ENCODE measurements at places on chromosomes 5 and 9.

GRCh38 chr5:74130155-74130897, 504.3 kb downstream of the ARHGEF28 start:
- no peak for DNase-seq

- DNase-seq, result no peak
These were observed 42.1 kb upstream of the FAM240B start for GRCh38 chr9:38761999-38762398.

DNA sequence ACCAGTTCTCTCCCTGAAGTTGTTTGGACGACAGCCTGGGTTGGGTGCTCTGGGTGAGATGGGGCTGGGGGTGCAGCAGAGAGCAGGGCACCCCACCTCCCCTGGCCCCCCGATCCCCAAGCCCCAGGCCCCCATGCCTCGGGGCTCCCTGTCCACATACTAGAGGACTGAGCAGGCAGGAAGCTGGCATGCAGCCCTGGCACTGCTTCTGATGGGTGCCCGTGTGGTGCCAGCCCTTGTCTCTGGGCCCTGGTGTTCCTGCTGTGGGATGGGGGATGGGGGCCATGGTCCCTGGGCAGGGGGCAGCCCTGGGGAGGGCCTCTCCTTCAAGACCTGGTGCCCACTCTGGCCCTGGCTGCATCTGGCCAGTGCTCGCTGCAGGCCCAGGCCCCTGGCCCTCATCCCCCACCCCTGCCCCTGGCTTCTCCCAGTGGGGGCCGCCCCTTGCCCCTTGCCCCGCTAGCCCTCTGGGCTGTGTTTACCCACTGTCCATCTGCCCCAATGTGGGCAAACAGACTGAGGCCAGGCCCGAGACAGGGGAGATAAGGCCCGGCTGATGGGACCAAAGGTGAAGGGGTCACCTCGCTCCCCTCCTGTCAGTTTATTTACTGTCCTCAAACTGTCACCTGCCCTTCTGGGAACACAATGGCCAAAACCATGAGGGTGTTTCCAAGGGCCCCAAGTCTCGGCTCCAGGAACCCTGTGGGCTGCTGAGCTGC, 67.3 kb upstream of the RXRA start:
- DNase-seq, result no peak

DNA sequence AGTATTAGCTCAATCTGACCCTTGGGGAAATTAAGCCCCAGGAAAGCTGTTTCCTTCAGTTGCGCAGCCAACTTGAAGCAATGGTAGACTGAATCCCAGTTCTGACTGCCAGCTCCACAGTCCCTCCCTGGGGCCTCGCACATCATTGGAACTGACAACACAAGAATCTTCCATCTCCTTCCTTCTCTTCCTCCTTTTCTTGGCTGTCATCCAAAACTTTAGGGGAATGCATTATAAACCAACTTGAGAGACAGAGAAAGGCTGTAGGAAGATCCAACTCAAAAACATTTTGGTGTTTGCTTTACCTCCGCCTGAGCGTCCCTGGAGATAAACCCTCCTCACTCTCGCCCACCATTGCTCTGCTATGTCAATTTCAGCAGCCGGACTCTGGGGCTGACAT, 16.6 kb downstream of the KCNIP1 start:
- no peak for DNase-seq

GRCh38 chr5:58380655-58381054, 79.2 kb downstream of the PLK2 start:
- no peak for DNase-seq

DNA sequence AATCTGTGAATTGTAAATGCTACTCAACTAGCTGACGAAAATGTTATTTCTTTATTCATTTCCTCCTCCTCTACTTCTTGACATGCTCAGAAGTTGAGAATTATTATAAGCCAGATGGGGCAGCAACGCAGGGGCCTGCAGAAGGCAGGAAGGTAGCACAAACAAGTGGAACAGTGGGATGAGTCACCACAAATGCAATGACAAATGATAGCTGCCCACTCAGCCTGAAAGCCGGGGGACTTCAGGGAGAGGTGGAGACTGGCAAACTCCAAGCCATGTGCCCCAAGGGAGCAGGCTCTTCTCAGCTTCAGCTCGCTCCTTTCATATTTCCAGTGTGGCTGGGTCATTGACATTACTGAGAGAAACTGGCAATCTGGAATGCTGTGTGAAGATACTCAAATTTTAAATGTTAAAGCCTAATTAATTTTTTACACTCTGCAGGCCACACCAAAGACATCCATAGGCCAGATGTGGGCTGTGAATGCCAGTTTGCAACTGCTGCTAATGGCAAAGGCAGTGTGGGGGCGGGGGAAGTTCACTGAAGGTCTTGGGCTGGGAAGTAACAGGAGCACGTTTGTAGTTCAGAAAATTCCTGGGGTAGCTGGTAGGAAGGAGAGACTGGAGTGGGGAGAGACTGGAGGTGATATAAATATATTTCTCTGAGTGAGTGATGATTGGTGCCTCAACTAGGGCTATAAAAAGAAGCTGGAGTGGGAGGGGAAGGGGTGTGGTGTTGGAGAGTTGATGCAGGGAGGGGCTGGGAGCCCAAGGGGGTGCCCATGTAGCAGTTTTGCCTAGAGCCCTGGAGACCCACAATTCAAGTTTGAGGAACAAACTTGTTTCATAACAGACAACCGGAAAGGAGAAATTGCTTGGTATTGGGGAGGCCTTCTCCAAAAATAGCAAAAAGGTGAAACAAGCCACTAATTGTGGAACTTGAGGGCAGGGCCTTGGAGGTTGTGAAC, 20.8 kb upstream of the ADRB2 start:
- peak; percentile 29 for DNase-seq

GRCh38 chr5:40240111-40240510, 439.6 kb upstream of the PTGER4 start:
- DNase-seq, result no peak

- DNase-seq, result no peak
These were observed 70.8 kb upstream of the COL5A1 start for GRCh38 chr9:134570711-134571325.

DNA sequence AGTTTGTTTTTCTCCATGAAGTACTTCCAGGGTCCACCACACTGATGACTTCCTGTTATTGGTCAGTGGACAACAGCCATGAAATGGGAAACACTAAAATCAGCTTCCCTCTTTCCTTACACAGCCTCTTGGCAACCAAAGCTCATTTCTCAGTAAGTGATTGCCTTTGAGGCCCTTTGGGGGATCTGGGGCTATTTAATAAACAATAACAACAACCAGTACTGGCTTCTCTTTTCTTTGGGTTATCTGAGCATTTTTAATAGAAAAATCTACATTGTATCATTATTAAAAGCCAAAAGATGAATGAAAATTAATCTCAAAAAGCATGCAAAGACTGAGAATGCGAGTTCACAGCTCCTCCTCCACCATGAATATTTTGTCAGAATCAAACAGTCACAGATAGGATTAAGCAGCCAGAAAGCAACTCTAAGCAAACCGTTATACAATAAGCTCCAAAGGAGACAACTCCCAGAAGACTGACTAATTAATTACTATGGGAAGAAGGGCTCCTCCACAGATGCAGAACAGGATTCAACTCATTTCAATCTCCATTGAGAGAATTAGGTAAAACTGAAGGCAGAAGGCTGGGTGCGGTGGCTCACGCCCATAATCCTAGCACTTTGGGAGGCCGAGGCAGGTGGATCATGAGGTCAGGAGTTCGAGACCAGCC, 68.3 kb downstream of the SERINC5 start:
- no peak for DNase-seq

- DNase-seq, result no peak
These were observed 315.5 kb upstream of the C9orf72 start for GRCh38 chr9:27888661-27889295.

- DNase-seq, result no peak
These were observed 65.8 kb upstream of the CHD1 start for GRCh38 chr5:98994611-98995010.

- DNase-seq, result peak; percentile 24
These were observed 87.2 kb downstream of the CSNK1G3 start for GRCh38 chr5:123599171-123599570.

DNA sequence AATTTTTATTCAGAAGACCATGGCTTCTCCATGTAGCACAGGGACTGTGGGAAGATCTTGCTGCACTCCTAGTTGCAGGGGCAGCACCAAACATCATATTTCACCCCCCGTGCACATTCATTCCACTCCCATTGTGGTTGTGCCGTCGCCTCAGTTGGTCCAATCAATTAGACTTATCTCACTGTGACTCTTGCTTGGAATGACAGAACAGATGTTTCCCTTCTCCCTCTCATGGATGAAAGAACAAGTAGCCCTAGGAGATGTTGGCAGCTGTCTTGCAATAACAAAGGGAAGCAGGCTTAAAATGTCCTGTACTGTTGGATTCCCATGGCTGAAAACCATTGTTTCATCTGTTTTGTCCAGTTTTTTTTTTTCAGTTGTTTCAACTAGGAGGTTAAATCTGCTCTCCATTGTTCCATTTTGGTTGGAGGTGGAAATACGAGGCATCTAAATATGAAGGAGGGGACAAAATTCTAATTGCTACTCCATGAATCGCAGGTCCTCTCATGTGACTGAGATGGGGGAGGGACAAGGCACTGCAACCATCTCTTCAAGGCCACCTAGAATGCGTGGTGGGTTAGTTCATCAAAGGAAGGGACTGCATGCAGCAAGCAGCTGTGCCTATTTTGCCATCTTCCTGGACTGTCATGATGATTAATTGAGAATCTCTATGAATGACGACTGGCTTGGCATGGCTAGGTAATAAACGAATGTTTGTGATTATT, 214.4 kb downstream of the NSG2 start:
- DNase-seq, result no peak

DNA sequence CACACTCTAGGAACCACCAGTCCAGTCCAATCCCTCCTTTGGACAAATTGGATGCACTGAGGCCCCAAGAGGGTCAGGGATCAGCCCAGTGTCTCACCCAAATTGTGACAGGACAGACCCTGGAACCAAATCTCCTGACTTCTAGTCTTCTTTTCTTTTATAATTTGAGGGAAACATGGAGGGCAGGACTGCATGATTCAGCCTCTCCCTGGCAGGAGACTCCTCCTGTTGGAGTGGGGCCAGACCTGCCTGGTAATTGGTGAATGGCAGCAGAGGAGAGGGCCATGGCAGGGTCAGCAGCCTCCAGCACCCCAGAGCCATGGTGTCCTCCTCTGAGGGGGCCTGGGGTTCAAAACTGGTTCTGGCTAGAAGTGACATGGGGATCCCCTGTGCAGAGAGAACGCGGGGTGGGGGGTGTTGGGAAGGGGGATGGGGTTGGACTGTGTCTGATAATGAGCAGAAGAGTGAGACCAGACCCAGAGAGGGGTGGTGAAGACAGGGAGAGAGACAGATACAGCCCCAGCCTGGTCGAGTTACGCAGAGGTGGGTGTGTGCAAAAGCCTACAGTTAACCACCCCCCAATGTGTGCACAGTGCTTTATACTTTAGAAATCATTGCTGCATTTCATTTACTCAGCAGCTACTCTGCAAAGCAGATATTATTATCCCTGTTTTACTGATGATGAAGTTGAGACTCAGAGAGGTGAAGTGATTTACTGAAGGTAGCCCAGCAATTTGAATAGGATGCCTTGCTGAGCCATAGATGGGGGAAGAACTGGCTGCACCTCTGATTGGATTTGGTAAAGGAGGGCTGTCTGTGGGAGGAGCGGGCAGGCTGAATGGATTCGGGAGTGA, 3.8 kb upstream of the SYNPO start:
- peak; percentile 74 for DNase-seq

DNA sequence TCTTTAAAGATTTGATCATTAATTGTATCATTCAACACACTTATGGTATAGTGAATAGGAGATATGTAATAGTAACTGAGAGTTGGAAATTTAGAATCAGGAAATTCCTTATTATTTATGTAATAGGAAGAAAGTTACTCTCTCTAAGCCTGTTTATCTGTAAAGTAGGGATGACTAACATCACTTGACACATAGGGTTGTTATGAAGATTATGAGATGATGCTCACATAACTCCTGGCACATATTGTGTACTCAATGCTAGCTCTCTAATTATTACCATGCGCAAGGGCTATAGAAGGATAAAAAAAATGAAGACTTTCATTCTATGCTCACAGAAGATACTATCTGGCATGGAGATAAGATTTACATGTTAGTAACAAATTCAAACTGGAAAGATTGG, 149.9 kb downstream of the ISOC1 start:
- peak; percentile 51 for DNase-seq

DNA sequence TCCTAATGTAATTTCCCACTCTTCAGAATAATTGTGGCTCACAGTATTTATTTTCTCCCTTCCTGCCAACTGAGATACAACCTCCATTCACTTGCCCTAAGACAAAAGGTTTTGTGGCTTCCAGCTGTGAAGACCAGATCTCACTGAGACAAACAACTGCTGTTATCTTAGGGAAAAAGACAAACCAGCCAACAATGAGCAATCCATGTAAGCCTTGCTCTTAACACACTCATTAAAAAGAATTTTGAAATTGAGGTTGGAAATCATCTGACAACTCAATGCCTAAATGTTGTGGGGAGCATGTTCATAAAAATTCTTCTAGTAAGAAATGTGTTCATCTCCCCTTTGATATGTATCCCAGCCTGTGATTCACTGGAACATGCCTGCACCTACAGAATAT, 132.9 kb downstream of the ADAMTSL1 start:
- no peak for DNase-seq

DNA sequence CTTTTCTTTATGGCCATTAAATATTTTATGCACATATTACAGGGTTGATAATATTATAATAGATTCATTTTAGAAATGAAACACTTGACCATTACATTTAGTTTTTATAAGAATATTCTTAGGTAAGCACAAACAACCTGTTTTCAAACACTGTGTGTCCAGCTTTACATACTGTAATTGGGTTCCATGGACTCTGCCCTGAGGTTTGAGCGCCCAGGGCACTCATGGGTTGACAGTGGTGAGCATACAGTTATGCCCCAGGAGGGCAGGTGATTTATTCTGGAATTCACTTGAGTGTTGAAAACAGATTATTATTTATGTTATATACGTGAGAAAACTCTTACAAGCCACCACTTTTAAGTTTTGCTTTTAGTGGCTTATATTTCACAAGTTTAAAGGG, 33.7 kb downstream of the TRIO start:
- DNase-seq, result no peak

All from adipocyte (in vitro differentiated cells).